Peyer's patch (tissue), 4 donors: ENCODE measurements at places on chromosomes 4 and X. TPM values are rescaled to one million over a fixed set of nuclear protein-coding genes. Genes with fewer than 3 reads are reported as not detected.

Gene GAGE2A
- not detected for total RNA-seq

- no peak for DNase-seq
Observed at GRCh38 chr4:176376032-176376614, 56.4 kb downstream of the SPCS3 start.

Gene INTU
- 2.3 TPM for total RNA-seq

Gene IBSP
- not detected for total RNA-seq

Gene MAGEA2B
- not detected for total RNA-seq

Gene NSUN7
- total RNA-seq, result 4.9 TPM

DNA sequence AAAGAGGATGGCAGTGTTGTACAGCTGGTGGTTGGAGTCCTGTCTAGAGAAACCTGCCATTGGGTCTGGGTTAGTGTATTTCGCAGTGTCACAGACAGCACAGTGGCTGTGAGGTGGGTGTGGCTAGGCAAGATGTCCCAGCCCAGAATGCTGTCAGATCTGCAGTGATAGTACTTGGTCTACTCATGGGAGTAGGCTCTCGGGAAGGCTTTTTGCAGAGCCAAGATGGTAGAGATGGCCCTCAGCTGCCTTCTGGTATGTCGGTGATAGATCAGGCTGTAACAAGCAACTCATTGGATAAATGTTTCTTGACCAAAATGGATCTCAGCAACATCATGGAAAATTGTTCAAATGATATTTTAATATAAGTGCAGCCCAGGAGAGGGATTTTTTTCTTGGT lies 84.3 kb upstream of the WDR1 start:
- no peak for DNase-seq

Gene CD38
- 2.1 TPM for total RNA-seq

Gene CHRDL1
- 9.4 TPM for total RNA-seq

DNA sequence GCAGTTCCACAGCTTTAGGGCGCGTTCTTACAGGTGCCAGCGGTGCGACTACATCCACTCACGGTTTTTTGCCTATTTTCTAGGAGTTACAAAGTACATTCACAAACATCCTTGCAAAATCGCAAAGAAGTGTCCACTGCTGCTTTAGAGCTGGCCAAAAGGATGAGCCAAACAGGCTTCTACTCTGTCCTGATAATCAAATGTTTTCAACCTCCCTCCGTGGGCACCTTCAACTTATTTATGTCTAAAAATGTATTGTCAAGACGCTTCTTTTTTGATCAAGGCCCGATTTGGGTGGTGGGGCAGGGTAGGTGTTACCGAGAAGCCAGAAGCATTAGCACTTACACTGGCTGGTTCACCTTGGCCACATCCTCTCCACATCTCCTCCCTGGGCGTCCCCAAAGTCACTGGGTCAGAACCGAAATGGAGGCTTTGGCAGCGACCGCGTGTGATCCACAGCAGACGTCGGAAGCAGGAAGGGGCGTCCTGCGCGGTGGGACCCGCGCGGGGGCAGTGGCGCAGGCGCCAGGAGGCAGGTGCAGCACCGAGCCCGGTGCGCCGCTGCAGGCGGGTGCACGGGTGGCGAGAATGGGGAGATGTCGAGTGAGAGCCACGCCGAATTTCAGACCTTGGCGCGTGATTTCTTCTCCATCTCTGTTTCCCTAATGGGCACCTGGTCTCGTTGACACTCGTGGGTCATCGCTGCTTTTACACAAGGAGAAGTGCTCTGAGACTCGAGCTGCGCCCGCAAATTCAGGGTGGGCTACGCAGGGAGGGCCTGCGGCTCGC lies 16.9 kb downstream of the NKX3-2 start:
- no peak for DNase-seq
